ENCODE measurements at places on chromosomes 5 and 9.

DNA sequence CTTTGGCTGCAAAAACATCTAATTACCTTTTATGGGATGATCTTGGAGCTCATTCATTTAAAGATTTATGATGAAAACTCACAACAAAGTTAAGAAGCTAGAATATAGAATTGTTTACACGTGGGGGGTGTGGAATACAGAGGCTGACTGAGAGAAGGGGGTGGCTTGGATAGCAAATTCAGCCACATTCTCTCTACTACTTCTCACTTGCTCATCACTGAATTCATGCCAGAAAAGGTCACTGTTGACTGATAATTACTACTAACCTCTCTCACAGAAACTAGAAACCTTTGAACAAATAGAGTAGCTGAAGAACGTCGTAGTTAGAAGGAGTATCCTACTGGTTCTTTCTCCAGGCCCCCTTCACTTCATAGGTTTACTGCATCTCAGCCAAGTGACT lies 808.2 kb downstream of the BRINP1 start:
- DNase-seq: no peak

DNA sequence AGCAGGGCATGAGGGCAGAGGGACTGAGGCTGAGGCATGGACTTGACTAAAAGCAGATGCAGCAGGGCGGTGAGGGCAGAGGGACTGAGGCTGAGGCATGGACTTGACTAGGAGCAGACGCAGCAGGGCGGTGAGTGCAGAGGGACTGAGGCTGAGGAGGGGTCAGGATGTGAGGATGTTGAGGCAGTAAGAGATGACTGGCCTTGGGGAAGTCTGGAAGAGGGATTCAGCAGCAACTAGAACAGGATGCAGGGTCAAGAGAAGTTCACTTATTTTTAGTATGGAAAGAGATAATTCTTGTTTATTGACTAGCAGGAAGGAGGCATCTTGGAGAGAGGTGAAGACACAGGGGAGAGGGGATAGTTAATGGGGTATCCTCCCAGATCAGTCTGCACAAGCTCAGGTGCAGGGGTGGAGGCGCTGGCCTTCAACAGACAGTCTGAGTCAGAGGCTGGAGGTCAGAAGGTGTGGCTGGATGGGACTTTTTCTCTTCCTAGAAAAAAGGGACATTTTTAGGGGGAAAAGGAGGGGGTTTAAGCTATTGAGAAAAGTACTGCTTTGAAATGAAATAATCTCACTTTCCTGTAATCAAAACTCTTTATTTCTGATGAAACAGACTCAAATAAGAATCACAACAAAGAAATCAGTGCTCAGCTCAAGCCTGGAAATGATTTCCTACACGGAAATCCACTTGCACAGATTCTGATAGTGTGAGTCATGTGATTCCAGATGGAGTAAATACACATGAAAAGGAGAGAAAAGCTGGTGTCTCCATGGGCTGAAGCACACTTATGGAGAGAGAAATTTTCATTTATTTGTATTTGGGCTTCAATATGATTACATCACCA lies 130.9 kb downstream of the PALM2AKAP2 start:
- no peak for DNase-seq

DNA sequence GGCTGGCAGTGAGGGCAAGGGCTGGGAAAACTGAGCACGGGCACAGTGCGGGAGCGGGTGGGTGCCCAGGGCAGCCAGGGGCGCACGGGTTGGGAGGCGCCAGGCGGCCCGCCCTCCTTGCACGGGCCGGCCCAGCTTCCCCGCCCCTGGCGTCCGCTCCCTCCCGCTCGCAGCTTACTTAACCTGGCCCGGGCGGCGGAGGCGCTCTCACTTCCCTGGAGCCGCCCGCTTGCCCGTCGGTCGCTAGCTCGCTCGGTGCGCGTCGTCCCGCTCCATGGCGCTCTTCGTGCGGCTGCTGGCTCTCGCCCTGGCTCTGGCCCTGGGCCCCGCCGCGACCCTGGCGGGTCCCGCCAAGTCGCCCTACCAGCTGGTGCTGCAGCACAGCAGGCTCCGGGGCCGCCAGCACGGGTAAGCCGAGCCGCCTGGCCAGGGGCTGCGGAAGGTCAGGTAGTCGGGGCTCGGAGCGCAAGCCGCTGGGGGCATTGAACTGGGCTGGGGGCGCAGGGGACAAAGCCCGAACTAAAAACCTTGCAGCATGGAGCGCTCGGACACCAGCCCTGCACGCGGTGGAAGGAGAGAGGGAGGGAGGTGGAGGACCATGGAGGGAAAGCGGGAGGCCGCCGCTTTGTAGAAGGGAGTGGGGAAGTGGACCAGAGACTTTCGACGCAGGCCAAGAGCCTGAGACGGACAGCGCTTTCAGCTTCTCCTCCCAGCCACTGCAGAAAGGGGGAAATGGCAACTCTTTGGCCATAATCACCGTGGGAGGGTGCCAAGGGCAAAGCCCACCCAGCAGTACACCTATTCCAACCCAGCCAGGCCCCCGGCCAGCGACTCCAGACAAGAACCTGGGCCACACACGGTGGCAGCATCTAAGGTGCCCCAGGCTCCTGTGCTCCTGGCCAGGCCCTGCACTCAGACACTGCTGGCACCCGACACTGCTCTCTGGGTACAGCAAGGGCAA lies at the start of gene TGFBI:
TGFBI (plus strand) TSS at position 207 of the 961 bp plus-strand sequence; CDS start at position 275, 68 bp downstream.
- DNase-seq: peak; percentile 25

GRCh38 chr9:127049044-127049443 lies 73.4 kb downstream of the ANGPTL2 start:
- DNase-seq: peak; percentile 28

DNA sequence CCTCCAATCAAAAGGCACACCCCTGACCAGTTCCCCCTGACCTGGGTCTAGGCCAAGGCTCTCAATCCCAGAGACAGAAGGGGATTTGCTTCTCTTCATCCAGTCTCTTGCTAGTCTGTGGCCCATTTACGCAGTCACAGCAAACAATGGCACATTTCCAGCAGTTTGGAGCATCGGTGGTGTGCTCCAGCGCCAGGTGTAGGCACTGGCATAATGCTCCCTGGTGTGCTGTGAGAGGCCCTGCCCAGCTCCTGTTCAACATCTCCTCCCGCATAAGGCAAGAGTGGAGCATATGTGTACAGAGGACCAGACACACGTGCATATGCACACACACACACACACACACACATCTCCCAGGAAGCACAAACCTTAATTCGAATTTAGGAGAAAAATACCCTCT lies 79.5 kb upstream of the ERCC6L2 start:
- no peak for DNase-seq

- no peak for DNase-seq
Observed at GRCh38 chr5:56298336-56299090, 65.4 kb upstream of the ANKRD55 start.

GRCh38 chr5:126139773-126140172 lies 283.4 kb upstream of the GRAMD2B start:
- no peak for DNase-seq

DNA sequence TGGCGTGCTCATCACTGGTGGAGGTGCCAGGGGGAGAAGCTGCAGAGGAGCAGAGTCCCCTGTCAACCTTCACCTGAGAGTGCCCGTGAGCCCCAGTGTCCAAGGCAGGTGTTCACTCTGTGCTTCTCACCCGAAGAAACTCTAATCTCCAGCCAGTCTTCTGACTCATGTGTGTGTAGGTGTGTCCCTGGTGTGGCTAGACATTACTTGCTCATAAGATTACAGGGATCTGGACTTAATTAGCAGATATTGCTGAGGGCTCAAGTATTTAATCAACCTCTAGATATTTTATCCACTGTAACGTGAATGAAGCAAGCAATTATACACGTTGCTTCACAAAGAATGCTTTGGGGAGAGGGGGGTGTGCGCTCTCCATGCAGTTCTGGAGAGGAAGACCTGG lies 72.5 kb downstream of the MED10 start:
- DNase-seq: no peak

DNA sequence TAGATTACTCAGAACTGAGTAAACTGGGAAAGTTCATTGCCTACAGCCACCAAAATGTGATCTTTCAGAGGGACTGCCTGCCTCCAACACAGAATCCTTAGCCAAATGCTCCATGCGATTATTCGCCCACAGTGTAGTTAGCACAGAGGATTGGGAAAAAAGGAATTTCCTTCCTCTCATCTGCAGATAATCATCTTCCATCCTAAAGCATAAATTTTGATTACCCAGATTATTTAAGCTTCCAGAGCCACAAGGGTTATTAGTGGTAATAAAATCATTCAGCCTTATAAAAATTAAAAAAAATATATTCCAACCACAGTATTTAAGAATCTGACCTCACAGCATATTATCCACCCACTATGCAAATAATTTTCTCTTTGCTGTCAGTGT lies 285.3 kb upstream of the GRAMD2B start:
- no peak for DNase-seq

DNA sequence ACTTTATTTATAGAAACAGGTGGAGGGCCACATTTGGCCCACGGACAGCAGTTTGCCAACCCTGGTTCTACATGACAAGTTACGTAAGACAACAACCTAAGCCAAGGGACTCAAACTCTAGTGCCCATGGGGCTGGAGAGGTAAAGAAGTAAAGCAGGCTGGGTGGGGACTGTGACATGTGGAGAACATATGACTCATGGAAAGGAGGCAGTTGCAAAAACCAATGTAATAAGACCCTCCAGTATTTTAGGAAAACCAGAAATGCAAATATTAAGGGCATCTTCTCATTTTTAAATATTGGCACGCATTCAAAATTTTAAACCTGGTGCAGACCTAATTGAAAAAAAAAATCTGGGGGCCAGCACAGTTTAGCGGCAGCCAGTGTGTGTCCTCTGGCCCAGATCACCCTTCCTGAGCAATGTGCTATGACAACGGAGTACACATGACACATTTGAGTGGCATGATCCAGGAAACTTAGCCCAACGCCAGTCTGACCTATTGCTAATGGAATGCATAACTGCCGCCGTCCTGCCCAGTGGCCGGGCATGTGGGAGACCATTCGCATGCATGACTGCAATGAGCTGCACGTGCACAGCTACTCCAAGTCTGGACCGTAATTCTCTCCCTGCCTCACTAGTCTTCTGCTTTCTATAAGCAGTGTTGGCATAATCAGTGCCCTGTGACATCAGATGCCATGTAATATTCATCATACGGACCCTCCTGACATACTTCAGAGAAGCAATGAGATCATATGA lies 97.2 kb downstream of the SH3TC2 start:
- DNase-seq: no peak

DNA sequence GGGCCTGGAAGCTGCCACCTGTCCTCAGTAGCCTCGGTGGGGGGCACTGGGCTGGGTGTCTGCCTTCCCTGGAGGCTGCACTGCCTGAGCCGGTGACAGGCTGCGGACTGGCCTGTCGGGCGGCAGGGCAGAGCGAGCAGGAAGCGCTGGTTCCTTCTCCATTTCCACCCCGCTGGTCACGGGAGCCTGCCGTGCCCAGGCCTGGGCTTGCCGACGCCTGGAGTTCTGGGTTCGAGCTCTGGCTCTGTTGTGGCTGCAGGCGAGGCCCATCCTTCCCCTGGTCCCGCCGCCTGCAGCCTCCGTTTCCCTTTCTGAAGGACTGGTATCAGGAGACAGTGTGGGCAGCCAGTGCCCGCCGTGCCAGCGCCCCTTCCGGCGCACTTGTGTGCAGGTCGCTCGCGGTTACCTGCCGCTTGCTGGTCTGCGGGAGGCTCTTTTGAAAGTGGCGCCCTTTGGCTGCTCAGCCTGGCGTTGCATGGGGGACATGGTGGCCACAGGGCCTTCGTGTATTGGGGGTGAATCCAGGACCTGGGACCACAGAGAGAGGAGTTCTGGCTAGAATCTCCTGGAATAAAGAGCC lies 34.0 kb downstream of the RXRA start:
- no peak for DNase-seq

GRCh38 chr5:131430794-131431193 lies 166.9 kb downstream of the CDC42SE2 start:
- DNase-seq: no peak

- DNase-seq: no peak
Observed at GRCh38 chr9:112093147-112093869, 81.8 kb downstream of the SUSD1 start.

- DNase-seq: no peak
Observed at GRCh38 chr5:120913396-120913795, 449.3 kb downstream of the PRR16 start.

- no peak for DNase-seq
Observed at GRCh38 chr5:132095424-132095972, 21.9 kb downstream of the CSF2 start.

DNA sequence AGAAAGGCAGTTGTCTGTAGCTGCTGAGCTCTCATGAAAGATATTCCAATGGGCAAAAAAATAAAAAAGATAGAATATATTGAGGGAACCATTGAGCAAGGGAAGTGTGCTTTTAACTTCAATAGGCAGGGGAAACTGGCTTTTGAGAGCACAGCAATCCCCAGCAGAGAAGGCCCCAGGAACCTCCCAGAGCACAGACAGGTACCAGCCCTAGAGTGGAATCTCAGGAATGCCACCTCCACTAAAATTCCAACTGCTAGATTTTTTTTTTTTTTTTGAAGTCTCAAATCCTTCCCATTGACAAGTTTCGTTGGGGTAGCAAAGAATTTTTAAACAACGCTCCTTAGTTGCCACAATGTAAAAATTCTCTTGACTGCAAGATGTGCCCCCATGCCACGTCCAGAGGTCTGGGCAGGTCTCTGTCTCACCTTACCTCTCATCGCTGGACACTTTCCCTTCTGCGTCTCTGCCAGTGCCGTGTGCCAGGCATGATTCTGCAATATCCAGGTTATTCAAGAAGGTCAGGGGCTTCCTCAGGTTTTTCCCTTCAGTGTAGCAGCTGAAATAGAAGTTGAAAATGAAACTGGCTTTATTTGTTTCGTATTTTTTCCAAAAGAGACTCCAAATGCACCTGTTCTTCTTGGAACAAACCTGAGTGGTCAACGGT lies 64.2 kb upstream of the IRX1 start:
- DNase-seq: no peak

- no peak for DNase-seq
Observed at GRCh38 chr9:131180454-131180853, 55.1 kb downstream of the NUP214 start.

GRCh38 chr5:83184534-83184933 lies 107.2 kb downstream of the XRCC4 start:
- DNase-seq: no peak

DNA sequence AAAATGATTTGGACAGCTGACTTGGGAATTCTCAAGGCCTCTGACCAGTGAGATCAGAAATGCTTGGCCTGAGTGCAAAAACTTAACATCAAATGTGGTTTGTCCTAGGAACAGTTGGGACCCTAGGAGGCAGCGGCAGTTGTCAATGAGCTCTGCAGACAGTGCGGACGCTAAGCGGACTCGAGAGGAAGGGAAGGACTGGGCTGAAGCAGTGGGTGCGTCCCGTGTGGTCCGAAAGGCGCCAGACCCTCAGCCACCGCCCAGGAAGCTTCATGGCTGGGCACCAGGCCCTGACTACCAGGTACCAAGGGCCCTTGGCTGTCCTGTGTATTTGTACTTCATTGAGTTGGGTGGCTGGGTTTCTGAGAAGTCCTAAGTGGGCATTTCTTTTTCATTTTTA lies 43.7 kb upstream of the POMT1 start:
- DNase-seq: no peak

GRCh38 chr9:78196258-78196657 lies 39.6 kb upstream of the CEP78 start:
- DNase-seq: no peak

Measured in activated naive CD4-positive, alpha-beta T cell treated with Interleukin-2 at 50 U/mL for 16 hours (primary cell).